Vagina (tissue), 2 donors: ENCODE measurements at places on chromosomes 16 and 17. TPM values are rescaled to one million over a fixed set of nuclear protein-coding genes. Genes with fewer than 3 reads are reported as not detected.

The ESRP2 gene
- total RNA-seq: 71.0 TPM

The KSR1 gene
- 40.3 TPM for total RNA-seq

The POLG2 gene
- total RNA-seq: 16.7 TPM

The ZACN gene
- not detected for total RNA-seq

The FBXO39 gene
- total RNA-seq: not detected

The NAA38 gene
- total RNA-seq: 83.5 TPM

The CCDC144A gene
- total RNA-seq: 2.5 TPM

DNA sequence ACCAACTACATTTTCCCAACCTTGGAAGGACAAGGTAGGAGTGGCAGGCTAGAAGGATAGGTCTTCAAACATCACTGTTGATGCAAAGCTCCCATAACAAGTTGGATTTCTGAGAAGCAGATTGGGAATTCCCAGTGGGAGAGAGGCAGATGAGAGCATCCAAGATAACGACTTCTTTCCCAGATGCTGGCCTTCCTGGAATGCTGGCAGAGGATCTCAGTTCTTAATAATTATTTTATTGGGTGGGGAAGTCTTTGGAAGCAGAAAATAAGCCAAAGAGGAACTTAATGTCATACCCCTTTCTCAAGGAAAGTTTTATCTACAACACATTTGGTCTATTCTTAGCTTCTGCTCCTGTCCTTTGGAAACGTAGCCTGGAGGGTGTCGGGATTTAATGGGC lies 64.5 kb downstream of the MPRIP start:
- no peak for DNase-seq

GRCh38 chr17:32904891-32905290 lies 23.1 kb upstream of the TMEM98 start:
- no peak for DNase-seq

DNA sequence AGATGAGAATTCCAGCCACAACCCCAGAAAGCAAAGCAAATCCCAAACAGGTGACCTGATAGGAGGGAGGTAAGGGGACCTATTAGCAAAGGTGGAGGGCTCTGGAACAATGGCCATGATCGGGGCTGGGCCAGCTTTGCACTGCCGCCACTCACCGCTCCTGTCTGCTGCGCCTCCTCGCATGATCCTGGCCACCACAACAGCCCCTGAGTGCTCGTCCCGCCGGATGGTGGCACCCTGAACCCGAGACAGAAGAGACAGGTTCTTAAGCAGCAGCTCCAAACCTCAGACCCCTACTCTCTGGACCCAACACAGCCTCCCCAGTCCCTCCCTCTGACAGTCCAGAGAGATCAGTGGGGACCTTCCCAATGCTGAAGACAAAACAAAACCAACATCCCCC lies 5.3 kb downstream of the MPP3 start:
- DNase-seq: no peak

DNA sequence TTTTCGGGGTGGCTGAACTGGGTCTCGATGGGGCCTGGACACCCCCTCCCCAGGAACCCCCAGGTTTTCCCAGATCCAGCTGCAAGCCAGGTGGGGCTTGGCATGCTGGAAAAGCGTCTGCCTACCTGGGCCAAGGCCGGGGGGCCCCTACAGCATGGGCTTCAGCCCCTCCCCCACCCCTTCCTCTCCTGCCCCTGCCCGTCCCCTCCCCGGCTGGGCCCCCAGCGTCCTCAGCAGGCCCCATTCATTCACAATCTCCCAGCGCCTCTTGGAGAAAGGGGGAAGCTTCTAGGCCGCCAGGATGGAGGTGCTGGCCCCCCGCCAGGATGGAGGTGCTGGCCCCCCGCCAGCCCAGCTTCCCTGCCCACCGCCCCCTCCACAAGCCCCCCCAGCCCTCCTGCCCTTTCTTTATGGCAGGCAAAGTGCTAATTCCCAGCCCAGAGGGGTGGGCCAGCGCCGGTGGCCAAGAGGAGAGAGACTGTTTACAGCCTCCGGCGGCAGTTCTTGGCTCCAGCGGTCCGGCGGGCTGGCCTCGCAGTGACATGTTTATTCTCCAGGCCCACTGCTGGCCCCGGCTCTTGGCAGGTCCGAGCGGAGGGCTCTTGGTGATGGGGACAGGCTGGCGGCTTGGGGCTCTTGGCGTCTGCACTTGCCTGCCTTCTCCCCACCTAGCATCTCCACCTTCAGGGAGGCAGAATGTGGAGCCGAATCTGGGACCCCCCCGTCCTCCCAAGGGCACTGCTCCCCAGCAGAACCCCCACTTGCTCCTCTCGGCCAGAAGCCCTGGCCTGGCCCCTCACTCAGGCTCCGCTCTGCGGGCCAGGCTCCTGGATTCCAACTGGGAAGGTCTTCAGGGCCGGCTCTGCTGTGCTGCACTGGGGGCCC lies 94.4 kb upstream of the CIBAR2 start:
- DNase-seq: no peak

DNA sequence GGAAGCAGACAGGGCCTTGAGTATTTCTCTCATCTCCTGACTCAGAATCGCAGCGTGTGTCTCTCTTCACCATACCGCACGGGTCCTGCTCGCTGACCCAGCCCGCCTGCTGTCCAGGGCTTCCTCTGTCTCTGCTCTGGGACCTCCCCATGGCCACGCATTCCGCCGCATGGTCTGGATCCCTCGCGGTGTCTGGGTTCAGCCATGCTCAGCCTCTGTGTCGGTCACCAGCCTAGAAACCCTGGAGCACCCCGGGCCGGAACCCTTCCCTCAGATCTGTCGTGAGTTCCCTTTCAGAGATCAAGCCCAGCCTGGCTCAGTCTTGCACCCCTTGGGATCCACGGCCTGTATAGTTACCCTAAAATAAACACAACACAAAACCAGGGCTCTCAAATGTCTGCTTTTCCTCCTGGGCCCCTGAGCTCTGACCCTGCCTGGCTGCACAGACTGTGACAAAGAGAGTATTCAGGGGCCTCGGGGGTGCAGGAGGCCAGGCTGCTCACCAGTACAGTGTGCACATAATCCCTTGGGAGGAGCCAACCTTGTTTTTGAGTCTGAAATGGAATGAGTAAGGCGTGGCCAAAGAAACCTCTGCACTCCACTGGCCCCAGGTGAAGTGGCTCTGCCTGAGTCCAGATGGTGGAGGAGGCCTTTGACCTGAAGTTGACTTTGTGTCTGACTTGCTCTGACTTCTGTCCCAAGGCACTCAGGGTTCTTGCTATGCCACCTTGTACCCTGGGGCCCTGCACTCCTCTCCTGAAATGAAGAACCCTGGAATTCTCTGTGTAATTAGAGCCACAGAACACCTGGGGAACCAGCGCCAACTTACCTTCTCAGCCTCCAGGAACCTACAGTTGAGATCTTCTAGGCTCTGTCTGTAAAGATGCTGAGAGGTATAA lies 5.8 kb upstream of the SPIRE2 start:
- no peak for DNase-seq

GRCh38 chr17:47281216-47281615 lies 27.6 kb downstream of the ITGB3 start:
- DNase-seq: no peak

DNA sequence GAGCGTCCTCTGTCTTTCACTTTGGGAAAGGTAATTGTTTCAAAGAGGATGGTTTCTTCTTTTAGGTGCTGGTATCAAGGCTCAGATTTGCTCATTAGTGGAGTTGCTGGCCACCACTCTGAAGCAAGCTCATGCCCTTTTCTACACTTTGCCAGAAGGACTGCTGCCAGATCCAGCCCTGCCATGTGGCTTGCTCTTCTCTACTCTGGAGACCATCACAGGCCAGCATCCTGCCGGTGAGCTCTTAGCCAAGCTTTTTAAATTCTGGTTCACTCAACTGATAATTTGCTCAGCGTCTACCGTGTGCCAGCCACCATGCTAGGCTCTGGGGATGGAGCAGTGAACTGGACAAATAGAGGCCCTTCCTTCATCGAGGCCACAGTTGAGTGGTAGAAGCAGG lies 4.3 kb downstream of the COG1 start:
- no peak for DNase-seq

DNA sequence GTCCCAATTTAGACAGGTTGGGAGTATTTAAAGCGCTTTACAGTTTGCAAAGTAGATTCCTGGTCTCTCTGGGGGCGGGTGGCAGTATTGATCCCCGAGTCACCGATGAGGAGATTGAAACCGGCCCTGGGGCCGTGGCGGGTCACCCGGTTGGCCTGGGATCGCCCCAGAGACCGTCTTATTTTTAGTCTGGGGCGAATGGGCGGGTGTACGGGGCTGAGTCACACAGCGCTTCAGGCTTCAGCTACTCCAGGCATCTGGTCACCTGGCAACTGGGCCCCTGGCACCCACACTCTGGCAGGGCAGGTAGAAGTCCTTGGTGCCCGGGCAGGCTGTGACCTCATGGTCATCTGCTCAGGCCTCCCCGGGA lies 669 bp downstream of the MIEF2 start:
- DNase-seq: no peak

- no peak for DNase-seq
Observed at GRCh38 chr16:58034128-58034685, 8.7 kb downstream of the MMP15 start.

- no peak for DNase-seq
Observed at GRCh38 chr16:73890186-73891128, 406.2 kb upstream of the PSMD7 start.
